ENCODE measurements at places on chromosomes 3 and 15.

DNA sequence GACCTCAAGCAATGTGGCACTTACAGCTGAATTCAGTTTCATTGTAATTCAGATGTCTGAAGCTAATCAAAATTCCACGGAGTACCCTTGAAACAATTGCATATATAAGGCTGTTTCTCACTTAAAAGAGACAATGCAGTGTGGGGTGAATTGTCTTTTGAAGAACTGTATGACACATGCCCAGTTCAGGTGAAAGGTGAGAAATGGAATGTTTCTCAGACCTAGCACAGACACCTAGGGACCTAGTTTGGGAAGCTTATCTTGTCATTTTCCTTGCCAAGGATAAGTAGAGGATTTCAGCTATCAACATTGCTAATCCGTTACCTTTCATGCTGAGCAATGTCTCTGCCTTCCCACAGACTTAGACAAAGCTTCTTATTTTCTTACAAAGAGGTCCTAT is 36.3 kb downstream of the MBNL1 start:
- no peak for DNase-seq

DNA sequence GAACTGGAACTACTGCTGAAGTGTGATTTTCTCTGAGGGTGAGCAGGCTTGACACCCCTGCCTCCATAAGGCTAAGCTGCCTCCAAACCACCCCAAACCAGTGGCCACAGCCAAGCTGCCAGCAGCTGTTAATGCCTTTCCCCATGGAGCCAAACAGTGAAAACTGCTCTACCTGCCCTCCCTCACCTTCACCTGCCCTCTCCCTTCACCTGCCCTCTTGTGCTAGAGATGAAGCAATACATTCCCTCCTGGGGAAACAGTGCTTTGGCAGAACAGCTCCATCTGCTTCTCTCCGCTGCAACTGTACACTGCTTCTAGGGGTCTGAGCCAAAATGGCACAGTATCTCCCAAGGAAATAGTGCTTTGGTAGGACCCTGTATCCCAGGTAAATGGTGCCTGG is 374.1 kb downstream of the FHIT start:
- DNase-seq: no peak

- DNase-seq: no peak
Observed at GRCh38 chr3:26703519-26703918, 80.9 kb downstream of the LRRC3B start.

- DNase-seq: no peak
Observed at GRCh38 chr3:21020681-21021080, 730.3 kb downstream of the ZNF385D start.

DNA sequence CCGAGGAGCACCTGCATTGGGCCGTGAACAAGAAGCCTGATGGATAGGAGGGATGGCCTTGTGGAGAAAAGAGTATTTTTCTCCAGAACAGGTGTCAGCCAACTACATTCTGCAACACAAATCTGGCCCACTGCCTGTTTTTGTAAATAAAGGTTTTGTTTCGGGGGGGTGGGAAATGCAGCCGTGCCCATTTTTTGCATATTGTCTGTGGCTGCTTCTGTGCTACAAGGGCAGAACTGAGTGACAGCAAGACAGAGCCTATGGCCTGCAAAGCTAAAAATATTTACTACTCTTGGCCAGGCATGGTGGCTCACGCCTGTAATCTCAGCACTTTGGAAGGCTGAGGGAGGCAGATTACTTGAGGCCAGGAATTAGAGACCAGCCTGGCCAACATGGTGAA is 95.9 kb upstream of the AKAP13 start:
- no peak for DNase-seq

DNA sequence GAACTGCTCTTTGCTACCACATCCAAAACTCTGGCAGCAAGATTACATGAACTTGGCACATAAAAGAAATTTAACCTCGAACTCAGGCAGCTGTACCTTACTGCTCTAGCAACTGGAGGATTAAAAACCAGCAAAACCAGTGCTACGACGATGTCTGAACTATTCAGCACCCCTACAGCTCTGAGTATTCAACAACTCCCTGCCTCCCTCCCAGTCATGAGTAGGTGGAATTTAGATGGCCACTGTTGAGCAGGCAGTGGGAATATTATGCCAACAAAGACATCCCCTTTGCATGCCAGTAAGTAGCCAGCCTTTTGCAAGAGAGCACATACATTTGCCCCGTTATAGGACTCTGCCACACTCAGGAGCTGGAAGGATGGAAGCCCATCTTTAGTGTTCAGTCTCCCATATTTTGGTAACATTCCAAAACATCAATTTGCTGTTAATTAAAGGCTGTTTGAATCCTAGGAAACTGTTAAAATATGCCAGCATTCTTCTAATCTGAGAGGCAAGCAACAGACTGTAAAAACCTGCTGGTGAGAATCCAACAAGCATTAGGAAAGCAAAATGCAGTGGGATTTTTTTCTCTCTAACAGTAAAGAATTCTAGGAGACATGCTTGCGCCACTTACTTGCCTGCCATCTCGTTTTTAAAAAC is 85.4 kb downstream of the ZNF385D start:
- DNase-seq: no peak

DNA sequence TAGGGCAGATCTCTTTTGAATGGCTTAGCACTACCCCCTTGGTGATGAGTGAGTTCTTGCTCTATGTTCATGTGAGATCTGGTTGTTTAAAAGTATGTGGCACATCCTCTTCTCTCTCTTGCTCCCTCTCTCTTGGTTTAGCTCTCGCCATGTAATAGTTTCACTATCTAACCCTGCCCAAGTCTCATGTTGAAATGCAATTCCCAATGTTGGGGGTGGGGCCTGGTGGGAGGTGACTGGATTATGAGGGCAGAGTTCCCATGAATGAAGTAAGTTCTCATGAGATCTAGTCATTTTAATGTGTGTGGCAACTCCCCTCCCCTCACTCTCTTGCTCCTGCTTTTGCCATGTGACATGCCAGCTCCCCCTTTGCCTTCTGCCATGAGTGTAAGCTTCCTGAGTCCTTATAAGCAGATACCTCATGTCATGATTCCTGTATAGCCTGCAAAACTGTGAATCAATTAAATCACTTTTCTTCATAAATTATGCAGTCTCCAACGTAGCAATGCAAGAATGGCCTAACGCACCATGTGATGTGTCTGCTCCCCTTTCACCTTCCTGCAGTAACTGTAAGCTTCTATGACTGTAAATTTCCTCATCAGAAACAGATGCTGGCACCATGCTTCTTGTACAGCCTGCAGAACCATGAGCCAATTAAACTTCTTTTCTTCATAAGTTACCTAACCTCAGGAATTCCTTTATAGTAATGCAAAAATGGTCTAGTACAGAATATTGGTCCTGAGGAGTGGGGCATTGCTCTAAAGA is 74.8 kb upstream of the KCNH8 start:
- no peak for DNase-seq

- no peak for DNase-seq
Observed at GRCh38 chr3:46236294-46237054, 5.8 kb upstream of the CCR3 start.

Measured in activated CD4-positive, CD25-positive, alpha-beta regulatory T cell (primary cell).